ENCODE measurements at places on chromosomes 16 and 17.
A peak's percentile ranks its signal among the peaks of the same experiment; 100 is the strongest.

DNA sequence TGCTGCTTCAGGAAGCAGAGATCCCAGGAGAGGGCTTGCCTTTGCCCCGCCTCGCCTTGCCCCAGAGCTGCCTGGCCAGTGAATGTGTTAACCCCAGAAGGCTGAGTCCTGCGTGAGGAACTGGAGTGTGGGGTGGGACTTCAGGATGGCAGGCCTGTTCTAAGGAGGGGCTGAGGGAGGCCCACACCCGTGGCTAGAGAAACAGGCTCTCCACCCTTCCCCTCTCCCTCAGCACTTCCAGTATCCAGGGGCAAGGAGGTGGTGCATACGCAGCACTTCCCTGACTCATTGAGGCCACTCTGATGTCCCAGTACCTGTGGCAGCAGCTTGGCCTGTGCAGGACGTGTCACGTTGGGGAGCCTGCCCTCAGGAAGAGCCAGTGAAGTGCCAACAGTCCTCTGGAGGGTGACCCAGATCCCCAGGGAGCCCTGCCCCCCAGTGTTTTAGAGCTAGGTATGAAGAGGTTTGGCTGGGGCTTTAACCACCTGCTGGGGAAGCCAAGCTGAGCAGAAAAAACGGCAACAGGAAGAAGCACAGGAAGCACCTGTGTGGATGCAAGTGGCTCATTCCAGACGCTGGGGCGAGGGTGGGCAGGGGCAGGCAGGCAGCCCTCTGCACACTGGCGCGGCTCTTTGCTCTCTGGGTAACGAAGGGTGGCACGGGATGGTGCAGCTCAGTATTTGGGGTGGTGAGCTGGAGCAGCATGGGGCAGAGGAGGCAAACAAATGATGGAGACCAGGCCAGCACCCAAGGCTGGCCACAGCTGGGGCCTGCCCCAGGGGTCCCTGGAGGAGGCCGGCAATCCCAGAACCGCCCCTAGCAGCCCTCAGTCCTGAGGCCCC lies 14.7 kb upstream of the CTCF start:
- DNase-seq: peak; percentile 71

DNA sequence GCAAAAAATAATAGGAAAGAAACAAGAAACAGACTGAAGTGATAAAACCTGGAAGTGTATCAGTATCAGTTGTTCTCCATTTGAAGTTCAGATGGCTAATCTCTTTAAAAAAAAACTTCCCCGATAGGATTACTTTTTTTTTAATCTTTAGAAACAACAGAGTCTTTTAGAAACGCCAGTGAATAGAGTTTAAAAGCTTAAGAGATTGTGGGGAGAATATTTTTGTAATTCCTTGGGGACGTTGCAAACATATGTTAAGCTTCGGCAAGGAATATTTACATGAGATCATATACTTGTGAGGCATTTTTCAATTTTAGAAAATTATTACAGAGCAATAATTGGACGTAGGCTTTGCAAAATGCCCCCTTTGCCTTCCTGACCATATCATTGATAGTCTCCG lies 13.2 kb downstream of the MAF start:
- DNase-seq: no peak

DNA sequence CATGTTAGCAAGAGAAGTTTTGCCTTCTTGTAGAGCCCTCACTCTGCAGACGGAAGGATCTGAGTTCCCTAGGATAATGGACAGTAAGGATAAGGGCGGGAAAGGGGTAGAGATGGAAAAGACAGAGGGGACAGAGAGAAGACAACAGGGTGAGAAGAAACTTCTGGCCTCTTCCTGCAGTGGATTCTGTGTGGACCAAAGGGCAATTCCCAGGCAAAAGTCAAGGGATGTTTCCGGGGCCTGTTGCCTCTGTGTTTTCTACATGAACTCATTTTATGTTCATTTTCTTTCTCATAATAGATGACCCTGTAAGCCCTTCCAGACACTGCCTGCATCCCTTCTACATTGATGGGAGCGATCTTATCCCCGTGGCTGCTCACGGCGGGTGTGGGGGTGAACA lies 647 bp upstream of the TMEM238L start:
- DNase-seq: no peak

GRCh38 chr16:85239239-85239638 lies 127.0 kb upstream of the CIBAR2 start:
- no peak for DNase-seq

All from T-cell (primary cell).